ENCODE measurements at places on chromosomes 2 and 18.

- peak; percentile 40 for DNase-seq
These were observed 221.6 kb downstream of the NR4A2 start for GRCh38 chr2:156110890-156111289.

- no peak for DNase-seq
These were observed 29.2 kb downstream of the GPC1 start for GRCh38 chr2:240464514-240465241.

DNA sequence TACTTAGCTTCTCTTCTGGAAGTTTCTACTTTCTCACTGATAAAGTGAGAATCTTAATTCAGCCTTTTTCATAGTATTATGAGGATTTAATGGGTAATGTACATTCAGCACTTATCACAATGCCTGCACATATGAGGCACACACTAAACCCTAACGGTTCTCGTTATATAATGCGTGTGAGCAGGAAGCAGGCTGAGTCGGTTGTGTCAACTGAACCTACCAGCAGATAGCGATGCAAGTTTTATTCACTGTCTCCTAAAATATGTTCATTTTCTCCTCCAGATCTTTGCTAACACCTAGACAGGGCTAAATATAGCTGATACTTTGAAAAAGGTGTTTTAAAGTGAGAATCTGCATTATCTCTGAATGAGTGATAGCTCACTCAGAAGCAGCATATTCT, 201.6 kb downstream of the ALPK2 start:
- no peak for DNase-seq

- no peak for DNase-seq
These were observed 247.1 kb downstream of the ANAPC1 start for GRCh38 chr2:111636905-111637304.

GRCh38 chr18:58955001-58955400, 90.3 kb downstream of the ZNF532 start:
- no peak for DNase-seq

DNA sequence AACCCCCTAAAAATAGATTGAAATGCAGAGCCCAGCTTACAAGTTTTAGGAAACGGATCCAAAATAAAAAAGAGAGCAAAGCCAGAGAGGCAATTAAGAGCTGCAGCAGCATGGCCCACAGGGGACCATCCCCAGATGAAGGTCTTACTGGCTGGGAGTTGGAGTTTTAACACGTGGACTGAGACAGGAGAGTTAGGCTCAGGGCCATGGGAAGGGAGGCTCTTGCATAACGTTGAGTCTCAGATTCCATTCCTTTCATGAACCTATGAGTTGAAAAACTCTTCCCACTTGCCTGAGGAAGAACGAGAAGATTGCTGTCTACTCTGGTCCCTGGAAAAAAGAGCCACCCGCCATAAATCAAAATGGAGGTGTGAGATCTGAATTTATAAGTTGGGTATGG, 101.8 kb upstream of the NDUFV2 start:
- no peak for DNase-seq

GRCh38 chr2:61878761-61879160, 9.7 kb downstream of the CCT4 start:
- no peak for DNase-seq

DNA sequence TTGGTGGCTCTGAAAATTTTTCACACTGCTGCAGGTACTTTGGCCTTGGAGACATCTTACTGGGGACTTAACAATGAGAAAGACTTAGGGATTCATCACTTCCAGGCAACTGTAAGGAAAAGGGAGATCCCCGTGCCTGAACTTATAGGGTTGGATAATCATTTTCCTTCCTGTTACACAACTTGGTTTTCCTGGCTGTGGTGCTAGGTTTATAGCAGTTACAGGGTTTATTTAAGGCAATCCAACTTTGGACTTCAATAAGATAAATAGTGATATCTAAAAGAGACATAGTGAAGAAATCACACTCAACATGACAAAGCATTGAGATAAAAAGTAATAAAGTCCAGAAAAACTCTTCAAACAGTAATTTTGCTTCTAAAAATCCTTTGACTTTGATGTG, 70.2 kb upstream of the RAPH1 start:
- DNase-seq = no peak

DNA sequence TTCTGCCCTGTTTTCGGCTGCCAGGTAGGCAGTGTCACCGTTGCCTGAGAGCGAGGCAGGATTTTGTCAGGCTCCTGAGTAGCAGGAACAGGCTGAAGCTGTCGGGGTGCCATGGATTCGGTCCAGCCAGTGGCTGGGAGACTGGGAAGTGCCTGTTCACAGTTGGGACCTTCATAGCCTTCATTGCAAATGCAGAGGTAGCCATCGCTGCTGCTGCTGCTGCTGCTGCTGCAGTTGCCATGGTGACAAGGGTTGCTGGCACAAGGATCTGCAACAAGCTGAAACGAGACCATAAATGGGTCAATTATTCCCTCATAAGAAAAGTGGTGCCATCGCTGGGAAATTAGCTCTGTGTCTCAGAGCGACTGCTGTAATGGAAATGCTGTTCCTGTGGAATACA, 122.7 kb downstream of the DNER start:
- DNase-seq = no peak
